ENCODE measurements at places on chromosomes 2 and 18.

- DNase-seq, result no peak
Observed at GRCh38 chr2:176914371-176914770, 298.2 kb upstream of the HNRNPA3 start.

DNA sequence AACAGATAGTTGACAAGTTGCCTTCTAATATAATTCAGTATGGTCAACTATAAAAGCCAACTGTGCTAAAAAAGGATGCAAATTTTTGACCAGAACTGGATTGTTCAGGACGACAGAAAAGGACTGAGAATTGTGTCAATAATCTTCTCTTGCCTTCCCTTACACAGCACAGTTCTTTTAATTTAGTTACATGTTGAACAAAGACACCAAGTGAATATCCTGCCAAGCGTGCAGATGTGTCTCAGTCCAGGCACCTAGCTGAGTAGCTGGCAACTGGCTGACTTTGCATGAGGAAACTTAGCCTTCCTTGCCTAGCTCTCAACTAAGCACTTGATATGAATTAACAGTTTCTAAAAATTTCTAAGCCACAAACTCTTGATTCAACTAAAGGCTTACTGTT, 801.4 kb downstream of the BCL11A start:
- no peak for DNase-seq

DNA sequence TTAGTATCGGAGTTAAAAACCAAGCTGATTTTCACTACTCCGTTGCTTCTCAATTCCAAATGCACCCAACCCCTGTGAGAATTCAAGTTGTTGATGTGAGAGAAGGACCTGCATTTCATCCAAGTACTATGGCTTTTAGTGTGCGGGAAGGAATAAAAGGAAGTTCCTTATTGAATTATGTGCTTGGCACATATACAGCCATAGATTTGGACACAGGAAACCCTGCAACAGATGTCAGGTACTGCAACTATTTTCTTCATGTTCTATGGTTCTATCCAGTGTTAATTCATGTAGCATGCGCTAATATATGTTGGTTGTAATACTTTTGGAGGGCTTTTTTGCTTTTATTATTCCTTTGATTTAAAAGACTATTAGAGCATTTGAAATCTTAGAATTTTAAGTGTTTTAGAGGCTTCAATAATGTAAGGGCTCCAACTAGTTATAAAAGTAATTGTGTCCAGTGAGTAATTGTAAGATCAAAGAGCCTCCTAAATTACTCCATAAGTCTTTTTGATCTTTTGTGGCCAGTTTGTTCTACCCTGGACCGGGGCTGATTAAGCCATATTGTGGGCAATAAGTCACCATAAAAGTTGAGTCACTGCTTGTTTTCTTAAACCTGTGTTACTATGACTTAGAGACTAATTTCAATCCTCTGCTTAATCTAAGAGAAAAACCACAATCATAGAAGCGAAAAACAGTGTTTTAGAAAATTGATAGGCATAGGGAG, 22.9 kb downstream of the DSG4 start:
- no peak for DNase-seq

DNA sequence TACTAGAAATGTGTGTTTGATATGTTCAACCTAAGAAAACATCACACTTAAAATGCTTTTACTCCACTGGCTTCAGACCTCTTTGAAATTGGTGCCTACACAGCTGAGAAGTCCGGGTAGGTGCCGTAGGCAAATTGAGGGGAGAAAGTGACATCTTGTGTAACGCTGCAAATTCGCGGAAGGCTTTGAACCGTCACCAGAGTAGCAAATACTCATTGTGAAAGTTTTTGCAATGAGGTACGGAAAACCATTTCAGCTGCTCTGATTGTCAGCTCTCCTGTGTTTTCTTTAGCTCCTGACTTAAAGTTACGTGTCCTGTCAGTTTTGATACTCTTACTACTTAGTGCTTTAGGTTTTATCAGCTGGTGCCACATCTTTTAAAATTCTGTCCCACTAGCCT, 224.5 kb downstream of the FAM210A start:
- DNase-seq, result no peak

- DNase-seq, result no peak
Observed at GRCh38 chr18:24022161-24022560, 7.6 kb downstream of the TTC39C start.

DNA sequence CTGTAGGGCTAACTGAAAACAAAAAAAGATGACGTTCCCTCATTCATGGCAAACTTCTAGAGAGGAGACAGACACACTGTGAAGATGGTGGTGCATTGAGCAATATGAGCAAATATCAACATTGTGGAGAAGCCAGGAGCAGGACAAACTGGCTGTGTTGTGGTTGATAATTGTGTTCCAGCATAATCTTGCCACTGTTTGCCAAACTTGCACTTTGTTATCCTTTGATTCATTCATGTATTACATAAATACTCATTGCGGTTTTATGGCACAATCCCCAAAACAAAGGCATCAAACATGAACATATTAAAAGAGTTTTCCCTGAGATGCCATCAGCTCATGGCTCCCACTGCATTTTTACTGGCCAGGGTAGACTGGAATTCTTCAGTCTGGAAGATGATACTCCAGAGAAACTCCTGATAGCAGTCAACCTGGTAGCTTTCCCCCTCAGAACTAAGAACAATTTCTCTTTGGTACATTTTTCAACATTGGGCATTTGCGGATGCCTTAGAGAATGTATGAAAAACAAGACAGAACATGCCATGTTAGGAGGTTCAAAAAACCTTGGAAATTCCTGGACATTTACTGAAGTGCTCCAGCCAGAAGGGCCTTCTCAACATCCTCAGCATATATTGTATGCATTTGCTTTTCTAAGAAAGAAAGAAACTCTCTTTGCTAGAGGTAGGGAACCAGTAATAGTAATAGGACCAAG, 487.4 kb upstream of the CELF4 start:
- DNase-seq, result no peak

DNA sequence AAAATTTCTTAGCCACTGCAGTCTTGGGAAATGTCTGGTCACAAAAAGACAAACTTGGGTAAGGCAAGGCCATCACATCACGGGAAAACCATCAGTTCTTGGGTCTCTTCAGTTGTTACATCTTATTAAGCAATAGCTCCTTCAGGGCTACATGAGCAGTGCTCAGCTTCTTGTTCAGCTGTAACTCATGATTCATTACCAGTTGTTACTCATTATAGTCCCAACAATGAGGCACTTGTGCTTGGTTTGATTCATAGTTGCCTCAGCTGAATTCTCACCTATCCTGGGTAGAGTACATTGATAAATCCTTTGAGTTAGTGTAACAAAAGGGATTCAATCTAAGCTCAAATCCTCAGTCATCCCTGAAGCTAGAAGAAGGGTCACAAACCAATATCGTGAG, 102.4 kb upstream of the DCC start:
- DNase-seq, result no peak

DNA sequence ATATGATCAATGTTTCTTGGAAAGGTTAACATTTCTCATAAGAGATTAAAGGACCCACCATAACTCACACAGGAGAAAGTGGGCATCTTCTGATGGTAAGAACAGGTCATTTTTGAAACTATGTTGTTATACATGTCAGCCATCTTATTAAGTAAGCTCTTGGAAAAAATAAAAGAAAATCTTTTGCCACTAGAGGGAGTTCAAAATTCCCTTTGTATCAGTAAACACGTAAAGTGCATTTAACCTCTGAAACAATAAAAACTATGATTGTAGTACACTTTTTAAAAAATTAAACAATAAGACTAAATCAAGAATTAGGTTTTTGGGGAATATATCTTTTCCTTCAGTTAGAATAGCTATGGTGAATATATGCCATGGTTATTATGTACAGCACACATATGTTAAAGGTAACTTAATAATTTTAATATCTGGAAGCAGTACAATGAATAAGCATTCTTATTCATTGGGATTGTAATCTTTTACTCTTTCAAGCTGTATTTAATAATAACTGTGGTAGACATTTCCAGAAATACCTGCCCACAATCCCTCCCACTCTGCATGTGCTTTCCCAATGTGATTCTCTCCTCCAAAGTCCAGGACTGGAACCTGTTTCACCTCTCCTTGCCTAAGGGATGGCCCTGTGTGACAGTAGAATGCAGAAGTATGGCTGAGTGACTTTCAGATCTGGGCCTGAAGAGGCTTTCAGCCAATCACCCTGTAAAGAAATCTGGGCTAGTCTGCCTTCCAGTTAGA, 64.2 kb downstream of the RBMS1 start:
- no peak for DNase-seq

DNA sequence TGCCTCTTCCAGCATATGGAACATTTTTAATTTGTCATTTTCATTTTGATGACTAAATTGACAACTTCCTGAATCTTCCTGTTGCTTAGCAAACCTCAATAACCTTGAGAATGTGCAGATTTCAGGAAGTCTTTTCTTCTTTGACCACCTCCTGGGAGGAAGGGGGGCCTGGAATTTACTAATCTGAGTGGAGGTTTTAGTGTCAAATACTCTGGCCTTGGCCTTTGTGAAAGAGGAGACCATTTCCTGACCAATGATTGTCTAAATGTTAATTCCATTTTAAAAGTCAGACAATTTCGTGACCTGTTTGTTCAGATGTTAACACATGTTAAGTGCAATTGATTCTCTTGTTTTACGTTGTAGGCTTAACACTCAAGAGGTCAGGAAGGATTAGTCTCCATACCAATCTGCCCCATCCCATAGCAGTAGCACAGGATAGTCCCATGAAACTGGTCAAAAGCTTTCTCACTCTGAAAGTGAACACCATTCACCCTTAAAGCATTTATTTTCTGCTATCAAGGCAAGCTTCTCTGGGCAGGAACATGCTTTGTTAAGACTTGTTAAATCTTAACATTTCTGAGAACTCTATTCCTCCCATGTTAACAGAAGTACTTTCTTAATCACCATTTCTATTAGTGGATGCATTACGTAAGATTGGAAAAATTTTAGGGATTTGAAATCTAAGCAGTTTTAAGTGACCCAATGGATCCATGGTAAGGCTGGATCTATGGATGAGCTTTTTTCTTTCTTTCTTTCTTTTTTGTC, 219.6 kb downstream of the RND3 start:
- DNase-seq, result no peak

- DNase-seq, result peak; percentile 70
Observed at GRCh38 chr2:119702918-119703401, 24.0 kb downstream of the TMEM177 start.

DNA sequence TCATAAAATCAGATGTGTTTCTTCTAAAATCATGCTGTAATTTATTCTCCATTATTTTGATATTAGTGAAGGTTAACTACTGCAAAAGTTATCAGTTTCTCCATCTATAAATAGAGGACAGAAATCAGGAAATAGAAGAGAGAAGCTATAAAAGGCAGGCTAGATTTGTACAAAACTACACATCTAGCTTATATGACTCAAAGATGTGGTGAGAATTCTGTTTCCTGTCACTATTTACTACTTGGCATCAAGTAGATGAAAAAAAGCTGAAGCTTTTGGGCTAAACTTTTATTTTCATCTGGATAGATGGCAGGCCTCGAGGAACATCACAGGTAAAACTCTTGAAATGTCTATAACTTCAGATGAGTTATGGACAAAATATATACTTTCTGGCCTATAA, 49.8 kb upstream of the NAB1 start:
- no peak for DNase-seq

GRCh38 chr2:64243081-64244036, 99.1 kb upstream of the PELI1 start:
- no peak for DNase-seq

DNA sequence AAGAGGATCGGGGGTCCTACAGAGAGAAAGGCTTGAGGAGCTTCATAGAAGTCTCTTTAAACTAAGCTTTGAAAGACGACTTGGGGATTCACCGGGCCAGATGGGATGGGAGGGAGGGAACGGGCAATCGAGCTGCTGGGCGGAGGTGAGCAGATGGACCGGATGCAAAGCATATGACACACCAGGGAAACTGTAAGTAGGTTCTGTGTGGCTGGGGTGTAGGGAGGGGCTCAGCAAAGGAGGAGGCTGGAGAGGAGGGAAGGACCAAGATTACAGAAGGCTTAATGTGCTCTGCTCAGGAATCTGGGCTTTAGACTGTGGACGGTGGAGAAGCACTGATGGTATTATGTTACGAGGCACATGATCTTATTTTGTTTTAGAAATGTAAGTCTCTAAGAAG, 131.5 kb downstream of the MAIP1 start:
- no peak for DNase-seq

DNA sequence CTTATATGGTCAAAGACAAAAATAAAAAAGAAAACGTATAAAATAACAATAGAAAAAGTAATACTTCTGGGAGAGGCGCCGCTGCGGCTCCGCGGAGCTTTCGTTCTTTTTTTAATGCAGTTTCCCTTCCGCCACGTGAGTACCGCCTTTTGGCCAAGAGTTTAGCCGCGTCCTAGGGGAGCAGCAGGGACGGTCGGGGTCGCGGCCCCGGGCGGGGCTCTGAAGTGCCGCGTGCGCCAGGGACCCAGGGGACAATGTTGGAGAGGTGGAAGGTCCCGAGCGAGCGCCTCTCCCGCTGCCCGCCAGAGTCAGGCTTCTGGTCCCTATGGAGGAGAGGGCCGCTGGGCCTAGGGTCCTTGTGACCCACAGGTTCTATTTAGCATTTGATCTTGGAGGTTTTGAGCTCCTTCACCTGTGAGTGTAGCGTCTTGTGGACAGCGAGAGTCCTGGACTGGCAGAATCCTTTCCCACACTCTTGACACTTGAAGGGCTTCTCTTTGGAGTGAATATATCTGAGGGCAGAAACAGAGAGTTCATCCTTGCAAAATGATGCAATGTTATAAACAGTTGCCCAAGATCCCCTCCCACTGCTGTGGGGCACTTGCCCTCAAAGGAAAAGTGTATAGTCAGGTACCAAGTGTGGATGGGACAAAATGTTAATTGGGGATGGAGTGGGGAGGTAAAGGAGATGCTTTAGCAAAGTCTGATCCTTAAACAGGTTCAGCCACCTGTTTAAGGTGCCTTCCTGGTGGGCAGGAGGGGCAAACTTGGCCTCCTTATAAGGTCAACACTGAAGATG, 6.3 kb downstream of the OSR1 start:
- DNase-seq, result no peak

- no peak for DNase-seq
Observed at GRCh38 chr2:171895786-171896185, 1.7 kb upstream of the SLC25A12 start.

DNA sequence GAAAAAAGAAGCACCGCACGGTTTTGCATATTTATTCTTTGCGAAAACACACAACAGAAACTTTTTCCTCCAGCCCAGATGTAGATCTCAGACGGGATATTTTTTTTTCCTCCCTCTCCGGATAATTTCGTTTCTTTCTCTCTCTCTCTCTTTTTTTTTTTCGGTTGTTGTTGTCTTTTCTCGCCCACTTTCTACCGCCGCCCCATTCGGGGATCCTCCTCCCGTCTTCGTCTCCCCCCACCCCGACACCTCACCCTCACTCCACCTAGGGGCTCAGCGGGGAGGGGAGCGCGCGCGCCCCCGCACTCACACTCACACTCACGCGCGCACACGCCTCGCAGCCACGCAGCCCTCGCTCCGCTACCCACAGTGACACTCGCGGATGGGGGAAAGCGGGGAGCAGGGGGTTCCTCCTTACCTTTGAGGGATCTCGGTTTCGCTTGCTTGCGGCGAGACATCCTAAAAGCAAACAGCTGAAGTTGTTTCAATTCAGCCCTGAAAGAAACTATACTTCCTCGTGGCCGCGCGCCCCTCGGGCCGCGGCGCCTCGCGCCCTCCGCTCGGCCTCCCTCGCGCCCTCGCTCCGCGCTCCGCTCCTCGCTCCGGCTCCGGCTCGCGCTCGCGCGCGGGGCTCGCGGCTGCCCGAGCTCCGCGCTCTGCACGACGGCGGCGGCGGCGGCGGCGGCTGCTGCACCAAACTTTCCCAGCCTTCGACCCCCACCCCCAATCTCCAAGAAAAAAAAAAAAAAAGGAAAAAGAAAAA, 1.3 kb downstream of the ZNF521 start:
- no peak for DNase-seq

- DNase-seq, result no peak
Observed at GRCh38 chr18:59564561-59564960, 132.7 kb downstream of the CCBE1 start.

GRCh38 chr2:113080134-113080533, 12.4 kb downstream of the IL1F10 start:
- no peak for DNase-seq
